ENCODE measurements at places on chromosomes 3 and 15.

- no peak for DNase-seq
These were observed 16.1 kb downstream of the AMOTL2 start for GRCh38 chr3:134357914-134358811.

DNA sequence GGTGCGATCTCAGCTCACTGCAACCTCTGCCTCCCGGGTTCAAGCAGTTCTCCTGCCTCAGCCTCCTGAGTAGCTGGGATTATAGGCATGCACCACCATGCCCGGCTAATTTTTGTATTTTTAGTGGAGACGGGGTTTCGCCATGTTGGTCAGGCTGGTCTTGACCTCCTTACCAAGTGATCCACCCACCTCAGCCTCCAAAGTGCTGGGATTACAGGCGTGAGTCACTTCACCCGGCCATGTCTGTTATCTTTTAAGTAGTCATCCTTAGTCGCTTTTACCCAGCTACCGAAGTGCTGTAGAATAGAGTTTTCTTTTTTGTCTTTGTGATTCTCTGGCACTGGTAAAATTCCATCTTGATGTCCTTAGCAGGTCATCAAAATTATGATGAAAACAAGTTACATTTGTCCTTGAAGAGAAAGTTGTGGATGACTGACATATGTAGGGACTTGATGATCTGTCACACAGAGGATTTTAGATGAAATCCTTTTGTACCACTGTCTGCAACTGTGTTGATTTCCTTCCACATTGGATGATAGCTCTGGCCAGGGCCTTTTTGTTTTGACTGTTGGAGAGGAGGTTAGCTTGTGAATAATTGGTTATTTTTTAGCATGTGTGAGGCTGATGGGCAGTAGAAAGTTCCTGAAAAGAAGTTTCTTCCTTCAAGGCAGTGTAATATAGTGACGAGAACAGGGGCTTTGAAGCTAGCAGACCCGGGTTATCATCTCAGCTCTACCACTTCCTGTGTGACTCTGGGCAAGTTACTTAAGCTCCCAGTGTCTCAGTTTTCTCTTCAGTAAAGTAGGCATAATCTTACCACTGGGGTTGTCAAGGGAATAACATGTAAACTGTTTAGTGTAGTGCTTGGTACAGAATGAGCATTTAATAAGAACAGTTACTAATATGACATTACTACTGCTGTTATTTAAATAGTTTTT lies 18.8 kb downstream of the ATG7 start:
- no peak for DNase-seq

DNA sequence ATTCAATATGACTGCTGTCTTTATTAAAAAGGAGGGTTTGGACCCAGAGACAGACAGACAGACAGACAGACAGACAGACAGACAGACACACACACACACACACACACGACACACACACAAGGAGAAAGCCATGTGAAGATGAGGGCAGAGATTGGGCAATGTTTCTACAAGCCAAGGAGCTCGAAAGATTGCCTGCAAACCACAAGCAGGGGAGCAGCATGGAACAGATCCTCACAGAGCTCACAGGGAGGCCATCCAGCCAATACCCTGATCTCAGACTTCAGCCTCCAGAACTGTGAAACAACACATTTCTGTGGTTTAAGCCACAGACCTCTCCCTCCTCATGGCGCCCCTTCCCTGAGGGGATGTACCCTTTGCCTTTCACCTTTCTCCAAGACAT lies 35.8 kb upstream of the ABHD2 start:
- DNase-seq: no peak

GRCh38 chr3:46435081-46435726 lies 28.1 kb downstream of the CCRL2 start:
- no peak for DNase-seq

DNA sequence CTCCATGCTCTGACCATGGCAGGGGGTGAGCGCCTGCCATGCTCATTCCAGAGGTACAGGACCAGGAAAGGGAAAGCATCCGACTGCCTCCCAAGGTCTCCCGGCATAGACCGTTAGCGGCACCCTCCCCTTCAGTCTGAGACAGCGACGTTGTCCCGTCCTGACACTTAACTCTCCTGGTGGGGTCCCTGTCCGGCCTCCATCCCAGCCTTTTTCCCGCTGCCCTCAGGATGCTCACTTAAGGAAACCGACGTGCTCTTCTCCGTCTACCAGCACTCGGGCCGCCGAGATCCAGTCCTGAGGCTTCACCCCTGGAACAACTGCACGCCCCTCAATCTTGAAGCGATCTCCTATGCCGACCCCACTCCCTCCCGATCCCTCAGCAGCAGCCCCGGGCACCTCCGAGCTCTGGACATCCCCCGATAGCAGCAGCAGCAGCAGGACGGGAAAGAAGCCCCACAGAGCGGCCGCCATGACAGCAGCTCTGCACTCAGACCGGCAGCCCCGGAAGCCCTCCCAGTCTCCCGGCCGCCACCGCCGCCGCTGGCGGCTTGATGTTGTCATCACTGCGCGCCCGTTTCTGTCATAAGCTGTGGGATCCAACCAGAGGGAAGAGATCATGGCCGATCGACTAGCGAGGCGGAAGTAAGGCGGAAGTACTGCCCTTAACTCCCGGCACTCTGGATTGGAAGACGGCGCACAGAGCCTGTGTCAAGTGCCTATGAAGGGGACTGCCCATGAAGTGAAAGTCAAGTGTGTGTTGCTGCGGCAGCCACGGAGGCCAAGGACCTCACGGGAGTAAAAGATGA lies at the start of the genes EMC7 and PGBD4:
TSS of gene EMC7 (minus strand) at position 497 of the 809 bp plus-strand sequence. CDS start at position 474, 23 bp downstream.
TSS of gene PGBD4 (plus strand) at position 718 of the 809 bp plus-strand sequence. CDS start 449 bp downstream, outside the sequence.
- DNase-seq: peak; percentile 97

DNA sequence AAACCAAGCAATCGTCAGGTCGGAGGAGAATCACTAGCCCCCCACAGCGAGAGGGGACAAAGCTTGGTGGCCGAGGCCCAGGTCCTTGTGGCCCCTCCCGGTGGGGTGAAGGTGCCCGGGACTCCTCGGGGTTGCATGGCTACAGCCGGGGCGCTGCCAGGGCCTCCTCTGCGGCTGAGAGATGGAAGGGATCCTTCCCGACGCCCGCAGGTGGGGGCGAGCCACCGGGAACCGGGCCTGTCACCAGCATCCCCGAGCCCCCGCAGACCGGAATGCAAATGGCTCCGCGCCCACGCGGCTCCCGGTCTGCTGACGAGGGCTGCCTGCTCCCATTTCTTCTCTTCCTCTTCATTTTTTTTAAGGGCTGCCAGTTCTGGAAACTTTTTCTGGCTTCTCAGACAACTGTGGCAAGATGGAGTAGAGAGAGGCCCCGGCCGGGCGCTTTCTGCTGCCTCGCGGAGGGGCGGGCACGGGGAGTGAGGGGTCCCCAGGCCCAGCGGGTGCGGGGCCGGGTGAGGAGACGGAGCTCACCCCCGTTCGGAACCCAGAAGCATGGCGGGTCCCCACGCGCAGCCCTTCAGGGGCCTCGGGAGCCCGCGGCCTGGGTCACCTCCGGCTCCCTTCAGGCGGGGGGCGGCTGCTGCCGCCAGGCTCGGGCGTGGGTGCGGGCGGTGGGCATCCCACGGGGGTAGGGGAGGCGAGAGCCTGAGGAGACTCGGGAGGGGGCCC lies 27.5 kb downstream of the MELTF start:
- DNase-seq: no peak

DNA sequence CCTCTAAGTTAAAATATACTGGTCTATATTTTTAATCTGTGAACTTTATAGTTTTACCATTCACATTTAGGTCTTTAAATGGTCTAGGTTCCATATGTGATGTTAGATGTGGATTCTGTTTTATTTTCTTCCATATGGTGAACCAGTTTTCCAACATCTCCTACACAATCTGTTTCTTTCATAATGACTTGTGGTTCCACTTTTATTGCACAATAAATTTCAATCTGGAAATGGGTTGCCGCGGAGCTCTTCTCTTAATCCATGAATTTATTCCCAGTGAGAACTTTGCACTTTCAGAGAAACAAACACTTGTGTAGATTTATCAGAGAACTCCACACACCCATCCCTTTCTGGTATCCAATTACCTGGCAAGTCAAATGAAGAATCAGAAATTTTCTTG lies 20.9 kb upstream of the SPPL2A start:
- DNase-seq: no peak

- DNase-seq: no peak
These were observed 330.7 kb upstream of the LRRC3B start for GRCh38 chr3:26291840-26292239.

- no peak for DNase-seq
These were observed 149.4 kb downstream of the LPP start for GRCh38 chr3:188303286-188303799.

GRCh38 chr3:174125267-174125824 lies 727.8 kb downstream of the NLGN1 start:
- DNase-seq: no peak

DNA sequence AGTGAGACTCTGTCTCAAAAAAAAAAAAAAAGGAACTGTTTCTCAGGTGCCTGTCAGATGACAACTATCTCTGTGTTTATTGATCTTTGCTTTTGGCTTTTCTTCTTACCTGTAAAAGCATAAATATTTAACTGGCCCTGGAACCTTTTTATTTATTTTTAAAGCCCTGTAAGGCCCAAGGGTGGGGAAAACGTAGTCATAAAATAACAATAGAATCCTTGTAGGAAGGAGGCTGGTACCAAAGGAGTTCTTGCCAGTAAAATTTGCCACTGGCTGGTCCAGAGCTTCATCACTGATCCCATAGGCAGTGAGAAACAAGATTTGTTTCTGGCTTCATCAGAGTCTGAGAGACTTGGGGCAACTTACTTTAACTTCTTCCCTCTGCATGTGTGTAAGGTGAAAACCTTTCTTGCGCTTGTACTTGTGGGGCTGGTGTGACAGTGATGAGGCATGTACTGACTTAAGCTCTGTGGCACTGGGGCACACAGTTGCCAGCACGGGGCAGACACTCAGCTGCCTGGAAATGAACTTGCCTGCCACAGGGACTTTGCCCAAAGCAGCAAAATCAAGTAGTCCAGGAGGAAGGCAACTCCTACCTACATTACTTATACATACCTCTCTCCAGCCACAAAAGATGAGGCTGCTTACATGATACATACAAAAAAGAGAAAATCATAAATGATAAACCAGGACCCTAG lies 19.6 kb downstream of the B4GALT4 start:
- no peak for DNase-seq

DNA sequence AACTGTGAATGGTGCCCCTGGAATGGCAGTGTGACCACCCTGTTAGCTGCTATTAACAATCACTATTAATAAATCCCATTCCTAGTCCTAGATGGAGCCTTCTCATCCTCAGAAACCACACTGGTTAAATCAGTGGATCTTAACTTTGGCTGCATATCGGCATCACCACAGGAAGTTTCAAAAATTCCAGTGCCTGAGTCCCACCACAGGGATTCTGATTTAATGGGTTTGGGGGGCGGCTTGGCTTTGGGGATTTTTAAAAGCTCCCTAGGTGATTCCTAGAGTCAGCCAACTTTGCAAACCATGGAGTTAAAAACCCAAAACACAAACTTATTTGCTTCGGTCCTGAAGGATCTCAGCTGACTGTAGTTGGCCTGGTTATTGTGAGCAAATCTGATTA lies 3.1 kb downstream of the FAM107A start:
- no peak for DNase-seq

DNA sequence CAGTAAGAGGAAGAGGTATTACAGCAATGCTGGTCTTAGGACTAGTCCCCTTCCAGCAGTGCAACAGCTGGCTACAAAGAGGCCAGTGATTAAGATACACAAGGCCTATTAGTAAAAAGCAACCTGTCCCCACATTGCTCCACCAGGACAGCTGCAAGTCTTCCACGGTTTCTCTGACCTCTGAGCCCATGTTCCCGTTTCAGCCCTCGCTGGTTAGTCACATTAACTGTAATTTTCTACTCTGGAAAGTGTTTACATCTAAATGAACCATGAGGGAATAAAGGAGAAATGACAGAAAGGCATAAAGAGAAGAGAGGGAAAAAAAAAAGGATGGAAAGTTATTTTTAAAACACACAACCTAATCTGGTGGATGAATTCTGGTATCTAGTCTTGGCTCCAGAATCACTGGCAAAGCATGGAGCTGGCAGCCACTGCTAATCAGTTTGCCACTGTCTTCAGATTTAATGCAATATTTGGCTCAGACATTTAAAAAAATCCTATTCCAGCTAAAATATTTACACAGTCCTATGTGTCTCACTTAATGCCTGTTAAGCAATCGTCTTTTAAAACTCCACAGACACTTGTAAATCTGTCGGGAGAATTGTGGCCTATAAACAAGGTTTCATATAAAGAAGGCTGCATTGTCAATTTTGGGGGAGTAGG lies 154.9 kb downstream of the GREM1 start:
- no peak for DNase-seq

DNA sequence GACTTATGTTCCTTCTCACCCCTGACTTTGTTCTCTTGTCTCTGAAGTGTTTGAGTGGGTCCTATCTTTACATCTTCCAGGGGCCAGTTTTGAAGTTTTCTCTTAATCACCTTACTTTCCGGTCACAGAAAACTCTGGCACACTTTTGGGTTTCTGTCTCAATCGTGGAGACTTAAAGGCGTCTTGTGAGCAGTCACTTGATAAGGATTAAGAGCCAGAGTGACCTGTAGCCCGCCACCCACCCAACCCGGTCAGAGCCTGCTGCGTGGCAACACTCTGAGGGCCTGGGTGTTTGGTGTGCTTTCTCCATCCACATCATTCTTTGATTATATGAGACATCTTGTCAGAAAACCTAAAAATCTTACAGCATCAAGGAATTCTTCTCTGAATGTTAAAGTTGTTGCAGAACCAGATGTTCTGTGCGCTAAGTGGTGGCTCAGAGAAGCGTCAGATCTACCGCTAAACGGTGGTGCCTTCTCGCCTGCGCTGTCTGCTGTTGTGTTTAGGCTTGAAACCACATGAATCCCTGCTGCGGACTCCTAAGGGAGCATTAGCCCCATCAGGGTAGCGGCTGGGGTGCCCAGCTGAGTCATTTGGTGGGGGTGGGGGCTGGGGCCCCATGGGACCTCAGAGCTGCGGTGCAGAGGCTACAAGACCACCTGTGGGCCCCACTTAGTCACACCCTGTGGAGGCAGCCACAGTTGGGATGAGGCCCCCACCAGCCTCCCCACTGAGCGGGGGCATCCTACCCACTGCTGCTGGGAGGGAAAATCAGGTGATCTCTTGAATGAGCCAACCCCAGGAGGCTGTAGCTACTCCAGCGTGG lies 158.7 kb upstream of the BHLHE40 start:
- DNase-seq: no peak

- DNase-seq: no peak
These were observed 20.1 kb downstream of the SRGAP3 start for GRCh38 chr3:9229325-9229724.

GRCh38 chr3:10468613-10469354 lies 36.6 kb downstream of the ATP2B2 start:
- DNase-seq: no peak

GRCh38 chr3:71461749-71462483 lies 121.6 kb downstream of the FOXP1 start:
- DNase-seq: no peak

DNA sequence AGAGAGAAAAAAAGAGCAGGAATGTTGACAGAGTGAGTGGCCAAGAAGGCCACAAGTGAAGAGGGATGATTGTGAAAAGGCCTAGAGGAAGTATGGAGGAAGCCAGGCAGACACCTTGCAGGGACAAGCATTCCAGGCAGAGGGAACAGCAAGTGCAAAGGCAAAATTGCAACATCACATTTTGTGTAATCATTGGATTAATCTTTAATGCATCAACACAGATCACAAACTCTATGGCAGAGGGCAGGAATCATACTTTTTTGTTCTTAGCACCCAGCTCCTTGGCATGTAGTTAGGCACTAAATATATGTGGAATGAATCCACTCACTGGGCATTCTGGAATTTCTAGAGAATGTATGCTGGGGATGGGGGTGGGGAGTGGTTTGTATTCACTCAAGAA lies 312.1 kb upstream of the PROK2 start:
- DNase-seq: no peak

GRCh38 chr3:186220911-186221645 lies 112.2 kb upstream of the ETV5 start:
- peak; percentile 36 for DNase-seq

- DNase-seq: no peak
These were observed 46.0 kb downstream of the SETD2 start for GRCh38 chr3:47117807-47118364.

All from nucleus accumbens (tissue), 56 donors.